ENCODE measurements at places on chromosomes 6 and 20.

DNA sequence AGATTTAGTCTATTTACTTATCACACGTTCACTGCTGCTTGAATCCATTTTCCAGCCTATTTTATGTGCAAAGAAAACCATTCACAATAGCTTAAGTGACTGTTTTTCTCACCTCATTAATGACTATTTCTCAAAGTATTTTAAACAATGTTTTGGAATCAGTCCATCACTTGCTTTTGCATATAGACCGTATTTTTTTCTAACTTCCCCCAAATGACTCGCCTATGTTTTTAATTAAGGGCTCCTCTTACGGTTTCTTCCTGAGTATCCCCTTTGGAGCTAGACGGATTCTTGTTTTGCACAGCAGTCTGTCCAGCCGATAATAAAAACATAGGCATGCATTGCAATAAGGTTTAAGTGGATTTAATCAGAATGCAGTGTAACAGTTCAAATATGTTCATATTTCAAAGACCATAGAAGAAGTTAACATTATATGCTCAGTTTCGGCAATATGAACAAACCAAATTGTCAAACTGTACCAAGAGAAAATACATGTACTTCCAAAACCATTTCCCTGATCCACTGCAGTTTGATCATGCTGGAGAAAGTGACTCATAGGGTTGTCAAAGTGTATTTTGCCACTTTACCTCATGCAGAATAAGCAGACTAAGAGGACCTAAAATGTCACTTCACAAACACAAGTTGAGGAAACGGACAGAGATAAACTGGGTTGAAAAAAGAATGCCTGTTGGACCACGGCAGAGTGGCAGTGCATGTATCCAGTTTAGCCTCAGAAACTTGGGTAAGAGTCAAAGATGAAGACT, 66.4 kb downstream of the HMGN3 start:
- DNase-seq = no peak

DNA sequence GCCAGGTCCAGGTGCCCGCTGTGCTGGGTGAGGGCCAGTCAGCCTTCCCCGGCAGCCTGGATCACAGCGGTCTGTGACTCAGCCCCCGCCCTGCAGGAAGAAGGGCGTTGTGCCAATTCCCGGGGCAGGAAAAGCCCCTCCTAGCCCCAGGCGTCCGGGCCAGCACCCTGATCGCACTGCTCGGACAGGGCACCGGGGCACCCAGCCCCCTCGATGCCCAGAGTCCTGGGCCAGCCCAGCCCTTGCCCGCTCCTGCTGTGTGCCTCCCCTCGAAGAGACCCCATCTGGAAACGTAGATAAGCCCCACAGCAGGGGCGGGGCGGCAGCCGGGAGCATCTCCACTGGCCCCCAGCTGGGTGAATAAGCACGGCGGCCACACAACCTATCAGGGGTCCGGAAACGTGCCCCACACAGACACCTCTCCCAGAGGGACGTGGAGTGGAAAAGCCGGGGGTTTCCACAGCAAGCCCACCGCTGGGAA, 9.9 kb downstream of the LAMA5 start:
- DNase-seq = no peak

- DNase-seq = no peak
Observed at GRCh38 chr6:11197175-11197536, 35.3 kb downstream of the NEDD9 start.

DNA sequence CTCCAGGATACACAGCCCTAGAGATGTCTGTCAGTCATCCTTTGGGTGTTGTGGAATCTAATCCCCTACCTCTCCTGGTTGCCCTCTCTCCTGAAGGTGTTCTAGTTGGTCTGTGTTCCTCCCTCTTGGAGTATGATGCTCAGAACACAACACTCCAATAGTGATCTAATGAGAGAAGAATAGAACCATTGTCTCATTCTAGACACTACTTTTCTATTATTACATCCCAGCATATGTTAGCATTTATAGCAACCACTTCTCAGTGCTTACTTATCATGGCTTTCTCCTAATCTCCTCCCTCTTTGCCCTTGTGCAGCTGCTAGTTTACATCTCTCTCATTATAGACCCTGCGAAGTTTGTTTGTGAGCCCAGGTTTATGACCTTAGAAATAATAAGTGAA, 109.0 kb downstream of the UNC5CL start:
- no peak for DNase-seq

- DNase-seq = no peak
Observed at GRCh38 chr6:130431346-130431852, 65.6 kb downstream of the TMEM200A start.

DNA sequence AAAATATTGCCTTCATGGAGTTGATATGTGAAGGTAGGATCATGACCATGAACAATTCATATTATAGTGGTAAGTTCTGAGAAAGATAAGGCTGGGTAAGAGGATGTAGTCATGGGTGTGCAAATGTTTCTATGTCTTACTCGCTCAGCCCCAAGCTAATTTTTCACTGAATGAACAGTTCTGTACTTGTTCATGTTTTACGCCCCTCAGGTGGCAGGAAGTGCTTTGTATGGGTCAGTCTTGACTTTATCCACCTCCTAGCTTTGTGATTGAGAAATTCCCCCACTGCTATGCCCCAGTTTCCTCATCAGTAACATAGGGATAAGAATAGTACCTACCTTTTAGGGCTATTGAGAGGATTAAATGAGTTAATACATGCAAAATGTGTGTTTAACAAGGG, 148.2 kb upstream of the KCNG1 start:
- no peak for DNase-seq

- DNase-seq = peak; percentile 51
Observed at GRCh38 chr6:167350731-167351655, 26.1 kb downstream of the TTLL2 start.

DNA sequence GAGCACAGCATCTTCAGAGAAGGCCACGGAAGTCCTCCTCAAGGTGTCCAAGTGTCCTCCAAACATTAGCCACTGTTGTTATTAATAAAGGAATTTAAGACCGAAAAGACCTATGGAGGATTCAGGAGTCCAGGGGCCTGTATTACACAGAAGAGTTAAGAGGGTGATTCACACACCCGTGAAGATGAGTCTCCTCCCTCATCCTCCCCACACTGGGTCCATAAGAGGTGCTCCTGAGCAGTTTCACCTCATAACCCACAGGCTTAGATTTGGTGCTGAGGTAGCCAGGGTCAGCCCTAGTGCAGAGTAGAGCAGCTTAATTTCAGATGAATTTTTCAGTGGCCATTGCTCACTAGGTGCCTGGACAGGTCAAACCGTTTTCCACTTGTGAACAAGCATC, 65.3 kb downstream of the PRR18 start:
- DNase-seq = no peak

DNA sequence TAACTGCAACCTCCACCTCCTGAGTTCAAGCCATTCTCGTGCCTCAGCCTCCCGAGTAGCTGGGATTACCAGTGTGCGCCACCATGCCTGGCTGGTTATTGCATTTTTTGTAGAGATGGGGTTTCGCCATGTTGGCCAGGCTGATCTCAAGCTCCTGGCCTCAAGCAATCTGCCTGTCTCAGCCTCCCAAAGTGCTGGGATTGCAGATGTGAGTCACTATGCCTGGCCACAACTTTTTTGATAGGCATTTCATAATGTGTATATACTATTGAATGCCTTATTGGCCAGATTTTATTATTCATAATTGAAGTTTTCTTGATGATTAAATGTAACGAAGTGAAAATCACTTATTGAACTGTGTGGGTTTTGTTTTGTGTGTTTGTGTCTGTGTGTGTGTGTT, 27.9 kb downstream of the FIG4 start:
- DNase-seq = no peak

DNA sequence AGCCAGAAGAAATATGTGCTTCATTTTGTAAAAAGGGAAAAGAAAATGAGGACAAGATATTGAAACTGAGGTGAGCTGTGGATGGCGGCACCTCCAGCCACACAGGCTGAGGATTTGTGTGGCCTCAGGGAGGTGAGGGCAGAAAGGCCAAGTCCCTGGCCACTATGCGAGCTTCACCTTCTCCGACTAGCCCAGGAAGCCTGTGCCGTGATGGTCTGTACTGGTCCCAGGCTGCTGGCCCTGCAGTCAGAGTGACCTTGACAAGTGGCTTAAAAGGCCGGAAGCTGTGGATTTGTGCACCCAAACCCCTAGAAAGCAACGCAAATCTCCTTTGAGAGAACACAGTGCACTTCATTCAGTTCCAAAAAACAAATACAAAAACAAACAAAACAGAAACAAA, 48.1 kb downstream of the WDR27 start:
- DNase-seq = no peak

GRCh38 chr6:147061252-147061651, 143.0 kb upstream of the STXBP5 start:
- DNase-seq = no peak

DNA sequence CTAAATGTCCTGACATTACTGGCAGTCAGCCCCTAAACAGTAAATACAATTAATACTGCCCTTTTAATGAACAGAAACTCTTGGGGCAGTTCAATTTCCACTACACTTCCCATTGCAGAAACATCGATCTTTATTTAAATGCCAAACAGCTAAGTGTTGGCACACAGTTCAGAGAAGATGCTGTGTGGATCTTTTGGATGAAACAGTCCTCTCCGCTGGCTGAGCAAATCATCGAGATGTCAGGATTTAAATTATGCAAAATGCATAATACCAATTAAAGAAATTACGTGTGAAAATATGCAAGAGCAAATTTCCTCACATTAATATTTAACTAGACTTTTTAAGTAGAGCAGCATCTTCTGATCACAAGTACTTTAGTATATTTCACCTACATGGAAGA, 132.6 kb downstream of the KIF16B start:
- no peak for DNase-seq

DNA sequence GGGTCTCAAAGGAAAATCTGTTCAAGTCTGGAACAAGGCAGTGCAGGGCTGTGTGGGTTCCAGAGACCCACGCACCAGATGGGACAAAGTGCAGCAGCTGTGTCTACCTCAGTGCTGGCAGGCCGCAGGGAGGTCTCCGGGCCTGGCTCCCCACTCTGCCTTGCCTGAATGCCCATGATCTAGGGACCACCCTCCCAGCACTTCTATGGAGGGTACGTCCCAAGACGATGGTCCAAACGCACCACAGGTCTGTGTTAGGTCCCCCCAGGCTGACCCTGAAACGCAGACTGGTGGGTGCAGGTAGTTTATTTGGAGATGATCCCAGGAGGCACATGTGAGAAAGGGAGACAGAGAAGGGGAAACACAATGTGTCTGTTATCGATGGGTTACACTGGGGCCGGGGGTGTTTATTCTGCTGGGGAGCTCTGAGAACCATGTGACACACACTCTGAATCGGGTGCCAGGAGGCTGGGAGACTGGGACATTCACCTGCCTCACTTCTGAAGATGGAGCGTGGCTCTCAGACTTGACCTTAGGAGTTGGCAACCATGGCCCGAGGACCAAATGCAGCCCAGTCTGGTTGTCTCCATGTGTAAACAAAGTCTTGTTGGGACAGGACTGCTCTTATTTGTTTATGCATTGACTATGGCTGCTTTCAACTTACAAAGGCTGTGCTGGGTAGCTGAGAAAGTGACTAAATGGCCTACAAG, 21.7 kb downstream of the CST9L start:
- no peak for DNase-seq

DNA sequence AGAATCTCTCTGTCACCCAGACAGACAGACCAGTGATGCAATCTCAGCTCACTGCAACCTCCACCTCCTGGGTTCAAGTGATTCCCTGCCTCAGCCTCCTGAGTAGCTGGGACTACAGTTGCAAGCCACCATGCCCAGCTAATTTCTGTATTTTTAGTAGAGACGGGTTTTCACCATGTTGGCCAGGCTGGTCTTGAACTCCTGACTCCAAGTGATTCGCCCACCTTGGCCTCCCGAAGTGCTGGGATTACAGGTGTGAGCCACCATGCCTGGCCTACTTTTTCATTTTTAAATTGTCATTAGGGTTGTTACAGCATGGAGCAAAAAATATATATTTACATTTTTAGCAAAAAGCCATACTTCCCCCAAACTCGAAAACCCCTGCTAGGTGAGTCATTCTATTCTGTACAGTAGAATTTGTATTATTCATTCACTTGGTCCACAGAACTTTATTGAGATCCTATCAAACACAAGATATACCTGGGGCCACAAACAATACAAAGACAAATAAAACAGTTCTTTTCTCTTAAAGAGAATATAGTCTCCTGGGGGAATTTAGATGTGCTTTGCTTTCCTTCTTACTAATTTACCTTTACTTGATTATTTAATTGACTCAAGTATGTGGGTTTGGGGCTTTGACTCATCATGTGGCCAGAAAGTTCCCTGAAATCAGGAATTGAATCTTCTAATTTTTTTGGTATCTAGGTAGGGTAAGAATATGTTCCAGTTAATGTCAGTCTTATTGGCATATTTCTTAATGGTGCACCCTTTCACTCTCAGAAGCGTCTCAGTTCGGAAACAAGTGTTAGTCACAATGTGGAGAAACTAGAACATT, 16.6 kb upstream of the CCND3 start:
- no peak for DNase-seq

DNA sequence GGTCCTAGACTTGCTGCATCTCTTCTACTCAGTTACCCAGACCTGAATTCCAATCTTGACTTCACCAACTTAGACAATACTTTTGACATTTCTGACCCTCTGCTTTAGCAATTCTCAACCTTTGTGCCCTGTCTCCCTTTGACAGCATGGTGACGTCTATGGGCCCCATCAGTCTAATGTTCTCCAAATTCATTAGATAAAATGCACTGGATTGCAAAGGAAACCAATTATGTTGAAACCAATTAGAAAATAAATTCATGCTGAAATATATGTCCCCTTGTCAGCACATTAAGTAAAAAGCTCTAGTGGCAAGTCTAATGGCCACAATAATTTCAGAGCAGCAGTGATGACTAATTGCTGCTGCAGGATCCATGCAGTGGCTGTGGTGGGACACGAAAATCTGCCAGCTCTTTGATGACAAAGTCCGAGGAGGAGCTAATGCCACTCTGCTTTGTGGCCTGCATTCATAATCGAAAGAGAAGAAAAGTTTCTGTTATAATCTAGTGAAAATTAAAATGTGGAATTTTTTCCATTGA, 64.0 kb downstream of the BFSP1 start:
- DNase-seq = no peak

DNA sequence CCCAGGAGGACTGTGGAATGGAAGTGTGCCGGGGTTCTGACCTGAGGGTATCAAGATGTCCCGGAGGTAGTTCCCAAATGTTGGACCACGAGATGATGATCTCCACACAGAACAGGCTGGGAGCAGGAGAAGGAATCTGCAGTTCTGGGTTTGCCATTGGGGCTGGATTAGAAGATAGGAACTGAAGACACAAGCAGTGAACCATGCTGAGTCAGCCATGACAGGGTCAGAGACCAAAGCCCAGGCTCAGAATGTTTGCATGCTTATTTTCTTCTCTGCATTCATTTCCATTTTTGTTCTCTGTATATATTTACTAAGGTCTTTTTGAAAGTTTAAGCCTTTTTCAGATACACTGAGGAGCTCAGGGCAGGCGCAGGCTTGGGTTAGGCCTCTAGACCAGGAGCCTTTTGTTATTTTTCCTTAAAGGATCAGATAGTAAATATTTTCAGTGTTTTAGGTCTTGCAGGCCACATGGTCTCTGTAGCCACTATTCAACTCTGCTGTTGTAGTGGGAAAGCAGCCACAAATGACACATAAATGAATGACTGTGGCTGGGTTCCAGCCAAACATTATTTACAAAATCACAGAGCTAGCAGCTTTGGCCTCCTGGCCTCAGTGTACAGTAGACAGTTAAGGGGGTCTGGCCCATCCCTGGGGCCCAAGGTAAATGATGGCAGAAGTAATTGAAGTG, 28.5 kb downstream of the SLC35D3 start:
- no peak for DNase-seq

GRCh38 chr6:44494011-44494501, 106.5 kb downstream of the CDC5L start:
- DNase-seq = no peak

Data from DMS79 (cell line).